Esophagus squamous epithelium (tissue), 5 donors: ENCODE measurements at places on chromosomes 2 and 18.

DNA sequence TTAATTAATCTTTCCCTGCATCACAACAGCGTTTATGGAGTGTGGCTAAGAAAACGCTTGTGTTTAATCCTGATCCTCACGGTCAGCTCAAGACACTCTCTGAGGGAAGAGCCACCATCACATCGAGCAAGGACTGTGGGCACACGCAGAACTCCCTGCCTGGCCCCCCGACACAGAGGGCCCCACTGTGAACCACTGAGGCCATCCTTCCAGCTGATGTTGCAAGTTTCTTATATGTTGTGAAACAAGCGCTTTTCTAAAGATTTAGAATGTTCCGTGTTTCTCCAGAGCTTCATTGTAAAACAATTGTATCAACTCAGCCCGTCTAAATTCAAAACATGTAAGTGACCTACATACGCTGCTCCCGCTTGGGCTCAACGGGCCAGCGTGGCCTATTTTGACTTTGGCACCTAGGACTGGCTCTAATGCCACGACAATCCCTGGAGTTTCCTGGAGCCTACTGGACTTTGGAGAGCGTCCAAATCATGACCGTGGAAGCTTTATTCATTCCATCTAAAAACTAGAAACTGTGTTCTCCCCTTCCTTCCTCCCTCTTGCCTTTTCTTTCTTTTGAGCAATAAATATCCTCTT lies 34.9 kb downstream of the SERPINE2 start:
- no peak for DNase-seq

GRCh38 chr2:189298481-189298880 lies 118.9 kb upstream of the COL5A2 start:
- no peak for DNase-seq

- no peak for DNase-seq
These were observed 204.4 kb downstream of the MREG start for GRCh38 chr2:215808996-215809395.

DNA sequence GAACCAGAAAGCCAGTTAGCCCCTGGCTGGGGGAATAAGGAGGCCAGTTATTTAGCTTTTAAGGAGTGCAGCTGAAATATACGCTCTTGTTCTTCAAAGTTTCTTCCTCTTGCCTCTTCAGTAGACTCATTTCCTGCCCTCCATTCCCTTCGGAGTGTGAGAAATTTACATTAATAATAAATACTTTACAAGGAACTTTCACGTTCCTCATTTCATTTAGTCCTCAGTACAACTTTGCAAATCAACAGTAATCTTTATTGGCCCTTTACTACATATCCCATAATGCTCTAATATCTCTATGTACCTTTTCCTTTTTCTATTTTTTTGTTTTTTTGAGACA lies 15.6 kb downstream of the PLCD4 start:
- DNase-seq = no peak

GRCh38 chr2:163121483-163121882 lies 282.9 kb upstream of the KCNH7 start:
- DNase-seq = no peak

GRCh38 chr18:64994370-64994769 lies 756.4 kb upstream of the CDH7 start:
- no peak for DNase-seq
